ENCODE measurements at places on chromosomes 5 and 9.

DNA sequence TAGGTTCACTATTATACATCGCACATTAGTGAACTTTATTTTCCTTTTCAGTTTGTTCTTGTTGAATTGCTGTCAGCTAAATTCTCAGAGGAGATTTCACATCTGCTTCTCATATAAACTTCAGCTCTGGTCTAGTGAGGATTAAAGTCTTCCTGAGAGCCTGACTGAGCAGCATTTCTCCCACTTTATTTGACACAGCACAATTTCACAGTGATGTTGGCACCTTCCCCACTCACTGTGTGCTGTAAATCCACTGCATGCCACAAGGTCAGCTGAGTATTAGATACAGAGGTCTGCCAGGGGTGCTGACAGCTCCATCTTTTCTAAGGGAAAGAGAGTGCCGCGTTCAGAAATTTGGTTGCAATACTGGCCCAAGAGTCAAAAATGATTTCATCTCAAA is 567.4 kb downstream of the PRR16 start:
- DNase-seq, result no peak

DNA sequence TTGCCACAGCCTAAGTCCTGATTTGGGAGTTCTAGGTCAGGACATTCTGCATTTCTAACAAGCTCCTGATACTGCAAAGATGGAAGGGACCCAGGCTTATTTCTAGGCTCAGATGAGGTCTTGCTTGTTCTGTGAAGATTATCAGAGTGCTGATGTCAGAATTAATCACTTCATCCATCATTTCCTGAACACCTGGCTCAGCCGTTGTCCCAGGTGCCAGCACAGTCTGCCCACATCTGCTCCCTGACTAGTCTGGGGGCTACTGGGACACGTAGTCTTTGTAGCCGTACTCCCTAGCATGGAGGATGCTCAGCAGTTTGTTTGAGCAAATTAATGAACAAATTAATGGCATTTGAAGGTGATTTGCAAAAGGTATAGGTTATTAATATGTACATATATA is 17.9 kb upstream of the SPINK4 start:
- DNase-seq, result no peak

DNA sequence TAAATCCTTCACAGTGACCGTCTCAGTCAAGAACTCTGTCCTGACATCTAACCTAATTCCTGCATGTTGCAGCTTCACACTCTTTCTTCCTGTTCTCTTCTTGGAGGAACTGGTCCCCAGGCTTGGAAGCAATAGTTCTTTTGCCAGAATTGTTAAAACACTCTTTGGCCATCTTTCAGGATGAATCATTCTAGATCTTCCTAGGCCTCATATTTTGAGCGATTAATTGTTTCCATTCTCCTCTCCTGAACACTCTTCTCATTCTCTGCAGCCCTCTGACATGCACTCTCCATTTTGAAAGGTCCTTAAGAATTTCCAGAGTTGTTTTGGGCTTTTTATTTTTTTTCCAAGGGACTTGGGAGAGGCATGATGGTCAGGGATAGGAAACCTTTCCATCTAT is 85.8 kb downstream of the FAM114A2 start:
- no peak for DNase-seq

DNA sequence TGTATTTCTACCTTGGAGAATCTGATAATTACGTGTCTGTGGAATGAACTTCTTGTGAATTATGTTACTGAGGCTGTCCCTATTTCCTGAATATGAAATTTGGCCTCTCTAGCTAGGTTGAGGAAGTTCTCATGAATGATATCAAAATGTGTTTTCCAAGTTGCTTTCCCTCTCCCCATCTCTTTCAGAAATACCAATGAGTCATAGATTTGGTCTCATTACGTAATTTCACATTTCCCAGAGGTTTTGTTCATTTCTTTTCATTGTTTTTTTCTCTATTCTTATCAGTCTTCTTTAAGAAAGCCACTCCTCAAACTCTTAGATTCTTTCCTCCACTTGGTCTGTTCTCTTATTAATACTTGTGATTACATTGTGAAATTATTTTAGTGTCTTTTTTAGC is 923.8 kb upstream of the CDH9 start:
- DNase-seq, result no peak

GRCh38 chr9:133032171-133032570 is 1.4 kb downstream of the GTF3C5 start:
- no peak for DNase-seq

- DNase-seq, result no peak
Measured at GRCh38 chr9:85009251-85009650, 339.7 kb downstream of the NTRK2 start.

GRCh38 chr5:94240993-94241651 is 377.3 kb downstream of the KIAA0825 start:
- no peak for DNase-seq

DNA sequence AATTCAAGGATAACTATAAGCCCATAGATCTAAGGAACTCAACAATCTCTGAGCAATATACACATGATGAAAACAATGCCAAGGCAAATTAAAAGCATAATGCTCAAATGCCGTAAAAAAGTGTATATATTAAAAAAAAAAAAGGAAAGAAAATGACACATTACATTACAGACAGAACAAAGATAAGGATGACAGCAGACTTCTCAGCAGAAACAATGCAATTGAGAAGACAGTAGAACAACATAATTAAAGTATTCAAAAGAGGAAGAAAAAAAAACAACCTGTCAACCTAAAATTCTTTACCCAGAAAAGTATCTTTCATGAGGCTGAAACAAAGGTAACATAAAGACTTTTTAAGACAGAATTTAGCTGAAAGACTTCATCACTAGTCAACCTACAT is 591.7 kb downstream of the ZNF608 start:
- DNase-seq, result no peak

GRCh38 chr9:122900791-122901190 is 4.4 kb downstream of the RC3H2 start:
- no peak for DNase-seq

- DNase-seq, result no peak
Measured at GRCh38 chr9:96478829-96479371, 28.9 kb downstream of the HABP4 start.

GRCh38 chr5:1106385-1107166 is 5.3 kb downstream of the SLC12A7 start:
- no peak for DNase-seq

DNA sequence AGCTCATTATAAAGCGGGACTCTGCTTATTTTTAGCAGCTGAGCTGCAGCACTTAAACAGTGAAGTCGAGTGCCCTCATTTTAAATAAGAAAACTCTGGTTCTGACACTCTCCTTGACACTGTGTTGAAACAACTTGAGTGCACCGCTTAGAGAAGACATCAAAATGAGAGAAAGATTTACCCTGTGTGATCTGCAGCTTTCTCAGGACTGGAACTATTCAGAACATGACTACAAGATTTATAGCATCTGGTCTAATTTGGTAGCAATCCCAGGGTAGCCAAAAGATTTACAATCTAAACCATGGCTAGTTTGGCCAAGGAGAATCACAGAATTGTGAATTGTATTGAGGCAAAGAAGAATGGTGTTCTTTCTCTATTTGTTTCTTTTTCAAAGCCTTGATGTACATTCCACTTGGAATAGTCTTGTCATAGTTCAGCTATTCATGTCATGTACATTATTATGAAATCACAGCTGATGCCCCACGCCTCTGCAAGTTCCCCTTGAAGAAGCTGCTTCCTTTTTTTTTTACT is 38.7 kb downstream of the PLEKHG4B start:
- DNase-seq, result no peak

DNA sequence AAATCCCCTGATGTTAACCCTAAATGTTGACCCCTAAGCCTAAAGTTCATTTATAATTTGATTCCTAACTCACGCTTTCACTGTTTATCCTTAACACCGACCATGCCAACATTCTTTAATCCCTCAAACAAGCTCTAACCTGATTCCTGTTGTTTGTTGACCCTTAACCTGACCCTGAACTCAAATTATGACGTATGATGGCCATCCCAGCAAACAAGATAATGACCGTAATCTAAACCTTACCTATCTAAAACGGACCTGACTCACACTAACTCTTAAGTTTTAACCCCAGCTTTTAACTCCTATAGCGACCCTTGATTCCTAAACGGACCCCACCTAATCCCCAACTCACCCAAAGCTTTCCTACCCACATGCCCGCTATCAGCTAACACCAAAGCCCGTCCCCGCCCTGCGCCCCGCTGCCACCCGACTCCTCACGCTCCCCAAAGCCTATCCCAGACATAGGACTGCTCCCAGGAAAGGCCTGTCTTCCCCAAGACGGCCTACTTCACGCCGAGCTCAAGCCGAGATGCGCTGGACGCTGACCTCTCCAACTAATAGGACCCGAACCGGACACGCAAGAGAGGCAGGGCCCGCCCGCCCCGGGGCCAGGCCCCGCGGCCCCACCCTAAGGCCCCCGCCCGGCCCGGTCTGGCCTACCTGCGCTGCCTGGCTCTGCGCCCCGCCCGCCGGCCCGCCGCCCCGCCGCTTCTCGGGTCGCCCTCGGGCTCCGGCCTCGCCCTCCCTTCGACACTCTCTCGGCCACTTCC is 395 bp downstream of the TLN1 start:
- DNase-seq, result peak; percentile 23

DNA sequence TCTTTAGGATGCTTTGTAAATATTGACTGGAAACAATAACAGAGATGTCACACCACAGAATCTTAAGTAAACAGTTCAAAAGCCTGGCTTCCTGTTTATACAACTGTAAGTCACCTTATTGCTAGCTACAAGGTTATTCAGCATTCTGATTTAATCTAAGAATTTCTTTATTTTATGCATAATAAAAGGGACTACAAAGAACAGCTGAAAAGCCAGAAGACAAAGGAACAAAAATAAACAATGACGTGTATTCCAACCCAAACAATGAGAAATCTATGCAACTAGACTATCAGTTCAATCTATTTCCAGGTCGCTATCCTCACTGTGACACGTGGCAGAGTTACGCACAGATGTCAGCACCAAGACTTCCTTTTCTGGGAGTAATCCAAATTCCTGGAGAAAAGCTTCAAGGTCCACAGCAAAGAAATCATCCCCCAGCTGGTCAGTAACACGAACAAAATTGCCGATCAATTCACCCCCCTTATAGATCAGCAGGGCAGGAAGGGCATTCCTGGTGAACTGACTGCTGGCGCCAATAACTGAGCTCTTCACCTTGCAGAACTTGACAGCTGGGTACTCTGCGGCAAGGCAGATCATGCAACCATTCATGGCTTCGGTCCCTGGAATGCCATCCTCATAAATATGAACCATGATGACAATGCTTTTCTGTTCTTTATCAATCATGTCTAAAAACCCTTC is 8.4 kb downstream of the PDCL start:
- DNase-seq, result no peak

GRCh38 chr9:124602204-124602603 is 95.0 kb upstream of the NR5A1 start:
- peak; percentile 29 for DNase-seq

GRCh38 chr9:116632990-116633838 is 53.9 kb upstream of the TRIM32 start:
- DNase-seq, result no peak

DNA sequence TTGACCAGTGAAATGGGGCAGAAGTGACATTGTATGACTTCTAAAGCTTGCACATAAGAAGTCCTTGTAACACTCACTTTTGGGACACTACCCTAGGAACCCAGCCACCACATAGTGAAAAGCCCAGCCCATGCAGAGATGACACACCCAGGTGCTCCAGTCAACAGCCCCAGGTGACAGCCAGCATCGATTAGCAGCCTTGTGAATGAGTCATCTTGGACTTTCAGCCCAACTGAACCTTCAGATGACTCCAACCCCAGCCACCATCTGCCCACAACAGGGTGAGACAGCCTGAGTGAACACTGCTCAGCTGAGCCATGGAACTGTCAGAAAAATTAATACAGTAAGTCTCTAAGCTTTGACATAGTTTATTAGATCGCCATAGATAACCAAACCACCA is 458.6 kb downstream of the ZSWIM6 start:
- DNase-seq, result no peak

DNA sequence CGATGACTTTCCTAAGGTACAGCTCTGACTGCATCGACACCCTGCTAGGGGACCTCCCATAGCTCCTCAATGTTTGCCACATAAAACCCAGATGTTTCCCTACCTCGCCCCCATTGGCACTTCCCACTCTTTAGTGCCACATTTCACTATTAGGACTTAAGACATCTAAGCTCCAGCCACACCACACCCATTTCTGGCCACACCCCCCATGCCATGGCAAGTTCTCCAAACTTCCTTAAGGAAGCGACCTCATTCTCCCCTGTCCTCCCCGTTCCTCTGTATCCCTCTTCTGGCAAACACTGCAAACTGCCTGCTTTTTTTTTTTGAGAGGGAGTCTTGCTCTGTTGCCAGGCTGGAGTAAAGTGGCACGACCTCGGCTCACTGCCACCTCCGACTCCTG is 62.9 kb downstream of the USP20 start:
- no peak for DNase-seq

DNA sequence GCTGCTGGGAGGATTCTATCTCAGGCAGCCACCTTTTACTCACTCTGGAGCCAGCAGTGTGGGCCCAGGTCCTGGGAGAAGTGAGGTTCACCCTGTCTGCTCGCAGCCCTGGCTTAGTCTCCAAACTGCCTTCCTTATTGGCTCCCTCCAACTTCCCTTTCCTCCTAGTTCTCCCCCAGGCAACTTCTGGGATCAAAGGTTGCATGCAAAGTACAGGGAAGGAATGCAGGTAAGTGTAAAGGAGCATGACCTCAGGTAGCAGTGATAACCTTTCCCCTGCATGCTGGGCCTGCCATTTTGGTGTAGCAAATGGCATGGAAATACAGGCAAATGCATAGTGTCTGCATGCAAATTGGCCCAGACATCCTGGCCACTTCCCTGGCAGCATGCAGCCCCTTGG is 53.8 kb upstream of the ARAP3 start:
- no peak for DNase-seq

DNA sequence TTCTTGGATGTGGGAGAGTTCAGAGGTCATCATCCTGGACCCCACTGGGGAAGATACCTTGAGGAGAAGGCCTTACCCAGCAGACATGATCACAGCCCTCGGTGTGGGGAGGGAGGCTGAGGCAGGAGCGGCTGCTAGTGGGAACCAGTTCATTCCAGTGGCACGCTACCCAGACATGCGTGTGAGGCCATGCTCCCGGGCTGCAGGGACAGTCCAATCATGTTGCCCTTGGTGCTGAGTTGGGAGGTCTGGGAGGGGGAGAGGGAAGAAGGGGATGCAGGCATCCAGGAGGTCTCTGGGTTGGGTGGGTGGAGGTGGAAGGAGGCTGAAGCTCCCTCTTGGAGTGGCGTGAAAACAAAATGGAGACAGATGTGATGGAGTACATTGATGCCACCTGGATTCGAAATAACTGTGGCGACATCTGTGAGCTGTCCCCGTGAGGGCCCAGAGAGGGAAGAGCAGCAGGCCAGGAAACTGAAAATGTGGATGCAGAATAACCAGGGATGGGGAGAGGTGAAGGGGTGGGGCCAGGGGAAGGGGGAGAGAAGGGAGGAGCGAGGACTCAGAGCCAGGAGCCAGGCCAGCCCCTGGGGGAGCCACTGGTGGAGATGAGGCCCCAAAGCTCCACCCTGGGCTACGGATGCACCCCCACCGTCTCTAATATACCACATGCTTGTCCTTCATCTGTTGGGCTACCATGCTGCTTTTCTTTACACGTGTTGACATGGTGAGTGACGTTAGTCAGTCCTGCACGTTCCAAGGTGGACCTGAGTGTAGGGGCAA is 16.2 kb downstream of the NDUFS6 start:
- no peak for DNase-seq

All from NCI-H1417 (cell line).